GM10248 (cell line): ENCODE measurements at places on chromosomes 3 and 15.

- DNase-seq = no peak
Observed at GRCh38 chr15:29765898-29766527, 56.3 kb downstream of the TJP1 start.

DNA sequence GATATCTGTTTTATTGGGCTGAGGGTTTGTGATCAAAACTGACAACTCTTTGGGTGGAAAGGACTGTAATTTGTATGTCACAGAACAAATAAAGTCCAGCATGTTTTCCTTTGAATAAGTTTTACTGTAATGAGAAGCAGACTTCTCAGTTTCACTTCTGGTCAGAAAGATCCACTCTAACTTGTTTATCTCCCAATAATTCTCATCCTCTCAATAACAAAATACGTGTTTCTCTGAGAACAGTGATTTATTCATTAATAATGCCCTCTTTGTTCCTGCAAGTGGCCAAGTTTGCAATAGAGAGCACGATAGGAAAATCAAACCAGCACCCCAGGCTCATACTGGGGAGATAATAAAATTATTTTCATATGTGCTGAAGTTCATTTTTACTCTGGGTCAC is 190.6 kb downstream of the CNTN3 start:
- no peak for DNase-seq

DNA sequence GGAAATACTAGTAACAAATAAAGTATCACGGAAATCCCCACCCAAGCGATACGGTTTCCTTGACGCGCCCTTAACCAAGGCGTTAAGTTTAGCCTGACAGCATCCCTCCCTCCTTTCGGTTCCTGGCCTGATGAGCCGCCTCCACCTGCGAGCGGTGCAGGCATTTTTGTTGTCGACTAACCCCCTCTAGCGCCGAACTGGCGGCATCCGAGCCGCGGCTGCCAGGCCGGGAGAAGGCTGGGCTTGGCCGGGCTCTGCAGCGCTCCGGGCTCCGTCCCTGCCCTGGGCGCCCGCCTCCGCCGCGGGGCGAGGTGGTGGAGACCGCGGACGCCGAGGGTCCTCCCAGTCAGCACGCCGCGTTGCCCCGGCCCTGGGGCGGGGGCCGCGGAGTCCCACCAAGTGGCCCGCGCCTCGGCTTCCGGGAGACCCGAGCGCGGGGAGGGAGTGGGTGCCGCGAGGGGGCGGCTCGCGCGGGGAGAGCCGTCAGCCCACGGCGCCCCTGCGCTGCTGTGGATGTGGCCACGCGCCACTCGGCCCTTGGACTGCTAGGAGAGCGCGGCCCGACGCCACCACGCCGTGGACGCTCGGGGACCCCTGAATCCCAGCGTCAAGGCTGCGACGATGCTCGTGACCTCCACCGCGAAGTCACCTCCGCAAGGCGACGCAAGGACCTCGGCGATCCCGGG is 1.1 kb upstream of the EPHA6 start:
- peak; percentile 87 for DNase-seq

DNA sequence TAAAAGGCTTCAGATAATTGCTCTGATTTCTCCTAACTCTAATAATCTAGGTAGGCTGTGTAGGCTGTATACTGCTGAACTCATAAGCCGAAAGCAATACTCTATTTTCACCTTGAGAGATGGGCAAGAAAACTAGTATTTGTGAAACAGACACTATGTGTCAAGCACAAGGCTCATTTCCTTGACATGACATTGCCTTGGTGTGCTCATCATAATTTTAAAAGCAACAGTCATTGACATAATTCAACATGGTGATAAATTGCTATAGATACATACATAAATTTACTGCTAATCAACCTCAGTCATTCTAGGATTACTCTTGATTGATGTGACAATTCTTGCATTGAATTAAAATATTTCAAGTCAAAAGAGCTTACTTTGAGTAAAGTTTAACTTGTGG is 304.7 kb downstream of the CNTN3 start:
- no peak for DNase-seq

GRCh38 chr3:11553436-11554235 is 90.1 kb downstream of the VGLL4 start:
- no peak for DNase-seq

- DNase-seq = peak; percentile 84
Observed at GRCh38 chr3:49813497-49814174, at the start of gene UBA7. Gene UBA7 (minus strand): TSS chr3:49813953. CDS start chr3:49813787, 166 bp downstream.

- no peak for DNase-seq
Observed at GRCh38 chr3:191143224-191143623, 55.8 kb upstream of the OSTN start.

GRCh38 chr3:184868477-184868876 is 56.5 kb downstream of the VPS8 start:
- no peak for DNase-seq

- DNase-seq = no peak
Observed at GRCh38 chr3:40333416-40333815, 23.9 kb downstream of the EIF1B start.
